ENCODE measurements at places on chromosomes 13 and 19. TPM values are rescaled to one million over a fixed set of nuclear protein-coding genes. Genes with fewer than 3 reads are reported as not detected.
A peak's percentile ranks its signal among the peaks of the same experiment; 100 is the strongest.

MBD3L3 gene
- total RNA-seq: not detected

ZNF729 gene
- not detected for total RNA-seq

DNA sequence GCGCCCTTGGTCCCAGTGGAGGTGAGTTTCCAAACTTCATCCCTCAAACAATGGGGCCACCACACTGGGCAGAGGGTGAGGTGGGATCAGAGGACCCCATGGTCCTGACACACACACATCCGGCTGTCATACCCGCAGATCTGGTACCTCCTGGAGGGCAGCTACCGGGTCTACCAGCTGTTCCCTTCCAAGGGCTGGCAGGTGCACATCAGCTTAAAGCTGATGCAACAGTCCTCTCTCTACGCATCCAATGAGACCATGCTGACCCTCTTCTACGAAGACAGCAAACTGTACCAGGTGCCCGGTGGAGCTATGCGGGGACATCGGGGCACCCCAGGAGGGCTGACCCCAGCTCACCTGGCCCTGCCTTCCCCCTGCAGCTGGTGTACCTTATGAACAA, 14.0 kb upstream of the PSMD8 start:
- H3K27me3 ChIP-seq: no peaks in the 10 kb centered on the region
- no peak for DNase-seq
- H3K4me3 ChIP-seq: no peak overlapping the region
- H3K4me1 ChIP-seq: peaks cover 12% of the 10 kb centered on the region
- H3K27ac ChIP-seq: no peak overlapping the region
- no peaks in the 10 kb centered on the region for H3K36me3 ChIP-seq

GRCh38 chr13:39406688-39407087, 196.3 kb downstream of the LHFPL6 start:
- H3K27ac ChIP-seq: no peak overlapping the region
- H3K27me3 ChIP-seq: no peaks in the 10 kb centered on the region
- DNase-seq: no peak
- no peaks in the 10 kb centered on the region for H3K4me1 ChIP-seq
- no peak overlapping the region for H3K4me3 ChIP-seq

- H3K27ac ChIP-seq: peak overlapping the region; percentile 24
- H3K27me3 ChIP-seq: no peaks in the 10 kb centered on the region
- peaks cover 21% of the 10 kb centered on the region for H3K36me3 ChIP-seq
- H3K4me3 ChIP-seq: no peak overlapping the region
- no peaks in the 10 kb centered on the region for H3K4me1 ChIP-seq
Measured at GRCh38 chr19:10809651-10810285, 26.2 kb downstream of the TMED1 start.

GRCh38 chr19:30105727-30106126, 163.7 kb downstream of the URI1 start:
- H3K4me3 ChIP-seq: no peak overlapping the region
- no peak for DNase-seq
- no peaks in the 10 kb centered on the region for H3K36me3 ChIP-seq
- H3K27me3 ChIP-seq: no peaks in the 10 kb centered on the region
- no peak overlapping the region for H3K27ac ChIP-seq

- H3K4me1 ChIP-seq: peaks cover 14% of the 10 kb centered on the region
- DNase-seq: no peak
- H3K27ac ChIP-seq: no peak overlapping the region
- H3K36me3 ChIP-seq: no peaks in the 10 kb centered on the region
Measured at GRCh38 chr19:18591735-18592385, 3.3 kb downstream of the REX1BD start.

Measured in lung (tissue), 17 donors.